Activated naive CD8-positive, alpha-beta T cell treated with anti-CD3 and anti-CD28 coated beads, Interleukin-2, amount 10 ng/mL, durations not matched to agents 7 days and 5 days (primary cell): ENCODE measurements at places on chromosomes 6 and 20. TPM values are rescaled to one million over a fixed set of nuclear protein-coding genes. Genes with fewer than 3 reads are reported as not detected.

DNA sequence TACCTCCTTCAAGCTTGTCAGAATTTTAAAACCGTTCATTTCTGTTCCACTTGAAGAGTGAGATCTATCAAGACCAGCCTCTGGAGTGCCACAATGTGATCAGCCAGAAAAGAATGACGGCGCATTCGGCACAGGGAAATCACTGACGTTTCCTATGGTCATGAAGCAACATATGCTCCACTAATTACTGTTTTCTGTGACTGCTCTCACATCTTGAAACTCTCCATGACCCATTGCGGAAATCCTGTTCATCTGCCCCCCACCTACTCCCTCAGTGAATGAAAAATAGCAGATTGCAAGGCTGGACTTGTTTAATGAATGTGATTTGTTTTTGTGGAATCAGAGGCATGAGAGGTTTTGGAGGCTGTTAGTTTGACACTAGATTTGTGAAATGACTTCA, 53.2 kb downstream of the SAMD5 start:
- H3K4me3 ChIP-seq: no peak overlapping the region
- H3K27me3 ChIP-seq: no peaks in the 10 kb centered on the region
- DNase-seq: no peak
- no peaks in the 10 kb centered on the region for H3K36me3 ChIP-seq
- H3K4me1 ChIP-seq: no peaks in the 10 kb centered on the region

DNA sequence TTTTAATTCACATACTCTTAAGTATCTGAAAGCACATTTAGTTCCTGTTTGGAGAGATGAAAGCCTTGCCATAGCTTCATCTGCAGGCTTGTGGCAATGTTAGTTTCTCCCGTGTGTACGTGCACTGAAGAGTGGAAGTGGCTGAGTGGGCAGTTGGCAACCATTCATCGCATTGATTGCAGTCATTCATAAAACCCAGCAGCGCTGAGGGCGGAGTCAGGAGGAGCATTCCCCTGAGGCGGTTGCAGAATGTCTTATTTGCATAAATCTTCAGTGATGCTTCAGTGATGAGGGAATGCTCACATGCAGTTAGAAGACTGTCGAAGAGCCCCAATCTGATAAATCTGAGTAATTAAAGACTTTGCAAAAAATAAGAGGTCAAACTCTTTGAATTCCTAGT, 79.1 kb downstream of the RIMS1 start:
- H3K4me3 ChIP-seq: no peak overlapping the region
- H3K36me3 ChIP-seq: no peaks in the 10 kb centered on the region
- H3K27me3 ChIP-seq: no peaks in the 10 kb centered on the region
- no peaks in the 10 kb centered on the region for H3K4me1 ChIP-seq

GRCh38 chr6:73121421-73121993, 103.8 kb downstream of the KHDC1L start:
- no peak for DNase-seq
- H3K27me3 ChIP-seq: no peaks in the 10 kb centered on the region
- no peak overlapping the region for H3K4me3 ChIP-seq
- no peak overlapping the region for H3K27ac ChIP-seq
- peaks cover 3% of the 10 kb centered on the region for H3K36me3 ChIP-seq
- no peaks in the 10 kb centered on the region for H3K4me1 ChIP-seq

GRCh38 chr20:34110025-34110744, 1.9 kb downstream of the EIF2S2 start:
- H3K27ac ChIP-seq: peak overlapping the region; percentile 99
- H3K27me3 ChIP-seq: no peaks in the 10 kb centered on the region
- peak overlapping the region; percentile 93 for H3K4me3 ChIP-seq
- peaks cover 30% of the 10 kb centered on the region for H3K36me3 ChIP-seq
- DNase-seq: no peak
- peaks cover 47% of the 10 kb centered on the region for H3K4me1 ChIP-seq

RIPPLY2 gene
- not detected for total RNA-seq

HSPA12B gene
- total RNA-seq: not detected

FAM217A gene
- total RNA-seq: not detected

DNA sequence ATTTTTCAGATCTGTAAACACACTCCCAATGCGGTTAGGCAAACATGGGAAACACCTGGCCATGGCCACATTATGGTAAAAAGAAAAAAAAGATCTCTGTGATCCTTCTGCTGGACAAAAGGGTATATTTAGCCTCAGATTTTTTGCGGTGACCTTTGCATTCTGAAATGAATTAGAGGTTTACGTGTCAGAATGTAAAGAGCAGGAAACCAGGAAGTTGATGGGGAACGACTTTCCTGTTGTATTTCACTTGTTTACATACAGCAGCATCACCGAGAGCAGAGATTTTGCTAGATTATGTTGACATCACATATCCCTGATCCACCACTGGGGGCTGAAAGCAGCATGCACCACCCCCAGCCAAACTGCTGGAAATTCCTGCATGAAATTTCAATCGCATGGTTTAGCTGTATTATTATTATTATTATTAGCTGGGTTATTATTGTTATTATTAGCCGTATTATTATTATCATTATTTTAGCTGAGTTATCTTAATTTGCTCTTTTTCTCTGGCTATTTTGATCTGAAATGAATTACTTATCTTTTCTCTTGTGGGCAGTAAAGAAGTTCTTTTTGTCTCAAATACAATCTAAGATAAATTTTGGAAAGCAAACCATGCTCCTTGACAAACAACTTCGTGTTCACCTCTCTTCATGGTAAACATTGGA, 189.4 kb downstream of the ZFP64 start:
- no peak overlapping the region for H3K4me3 ChIP-seq
- H3K4me1 ChIP-seq: no peaks in the 10 kb centered on the region
- DNase-seq: no peak
- H3K27ac ChIP-seq: no peak overlapping the region
- peaks cover 9% of the 10 kb centered on the region for H3K27me3 ChIP-seq
- H3K36me3 ChIP-seq: no peaks in the 10 kb centered on the region

GRCh38 chr6:79538106-79538971, 1.1 kb upstream of the LCA5 start:
- DNase-seq: no peak
- peaks cover 20% of the 10 kb centered on the region for H3K27me3 ChIP-seq
- no peaks in the 10 kb centered on the region for H3K4me1 ChIP-seq
- no peak overlapping the region for H3K27ac ChIP-seq
- H3K36me3 ChIP-seq: no peaks in the 10 kb centered on the region

DNA sequence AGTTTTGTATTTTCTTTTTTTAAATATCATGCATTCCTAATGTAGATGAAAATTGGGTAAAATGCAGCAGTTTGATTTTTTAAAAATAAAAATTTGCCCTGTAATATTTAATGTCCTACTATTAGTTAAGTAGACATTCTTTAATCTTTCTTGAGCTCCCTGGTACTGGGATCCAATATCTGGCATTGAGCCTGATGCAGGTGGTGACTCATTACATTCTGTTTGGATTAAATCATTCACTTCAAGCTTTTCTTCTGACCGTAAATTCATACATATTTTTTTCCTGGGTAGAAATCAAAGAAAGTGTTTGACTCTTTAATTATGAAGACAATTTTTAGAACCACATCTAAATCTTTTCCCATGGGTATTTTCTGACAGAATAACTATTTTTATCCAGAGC, 768.8 kb upstream of the SLC35B3 start:
- no peak overlapping the region for H3K4me3 ChIP-seq
- H3K4me1 ChIP-seq: no peaks in the 10 kb centered on the region
- no peak for DNase-seq
- H3K27ac ChIP-seq: no peak overlapping the region
- H3K27me3 ChIP-seq: no peaks in the 10 kb centered on the region

- no peak overlapping the region for H3K4me3 ChIP-seq
- no peak overlapping the region for H3K27ac ChIP-seq
- H3K36me3 ChIP-seq: peaks cover 7% of the 10 kb centered on the region
These were observed 8.7 kb downstream of the CHD6 start for GRCh38 chr20:41609474-41609873.

GRCh38 chr20:24877652-24878051, 71.4 kb upstream of the CST7 start:
- H3K4me3 ChIP-seq: no peak overlapping the region
- no peaks in the 10 kb centered on the region for H3K36me3 ChIP-seq
- H3K27me3 ChIP-seq: peaks cover 8% of the 10 kb centered on the region
- no peaks in the 10 kb centered on the region for H3K4me1 ChIP-seq

PPP1R16B gene
- 73.4 TPM for total RNA-seq

DNA sequence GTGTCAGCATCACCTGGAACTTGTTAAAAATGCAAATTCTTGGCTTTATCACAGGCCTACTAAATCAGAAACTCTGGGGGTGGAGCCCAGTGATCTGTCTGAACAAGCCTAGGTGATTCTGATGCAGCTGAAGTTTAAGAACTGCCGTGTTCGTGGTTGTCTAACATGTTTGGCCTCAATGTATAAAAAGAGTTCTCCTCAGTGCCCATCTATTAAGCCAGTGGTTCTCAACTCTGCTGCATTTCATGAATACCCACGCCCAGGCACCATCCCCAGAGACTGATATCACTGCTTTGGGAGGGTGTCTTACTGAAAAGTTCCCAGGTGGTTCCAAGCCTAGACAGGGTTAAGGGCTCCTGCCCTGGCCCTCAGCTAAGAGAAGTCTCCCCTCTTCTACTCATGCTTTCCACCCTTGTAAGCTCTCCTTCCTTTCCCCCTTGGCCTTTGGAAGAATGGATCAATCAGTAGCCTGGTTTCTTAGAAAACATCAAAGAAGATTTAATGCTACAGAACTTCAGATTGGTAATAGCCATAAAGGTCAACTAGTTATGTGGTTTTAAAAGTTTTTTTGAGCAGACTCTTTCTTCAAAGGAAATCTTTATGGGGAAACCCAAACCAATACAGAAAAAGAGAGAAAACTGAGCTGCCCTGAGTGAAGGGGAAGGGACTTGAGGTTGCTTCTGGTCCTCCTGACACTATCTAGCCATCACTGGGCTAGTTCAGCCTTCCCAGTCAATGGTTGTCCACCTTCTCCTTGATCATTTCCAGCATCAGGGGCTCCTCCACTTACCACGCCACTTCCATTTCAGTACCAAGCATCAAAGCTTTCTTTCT, 38.9 kb upstream of the TNFAIP3 start:
- peaks cover 5% of the 10 kb centered on the region for H3K36me3 ChIP-seq
- H3K27ac ChIP-seq: peak overlapping the region; percentile 86
- DNase-seq: peak; percentile 41
- H3K27me3 ChIP-seq: no peaks in the 10 kb centered on the region

GRCh38 chr20:37230200-37230599, 31.4 kb downstream of the GHRH start:
- H3K4me3 ChIP-seq: no peak overlapping the region
- H3K36me3 ChIP-seq: peaks cover 32% of the 10 kb centered on the region
- H3K4me1 ChIP-seq: no peaks in the 10 kb centered on the region
- no peak for DNase-seq
- H3K27me3 ChIP-seq: no peaks in the 10 kb centered on the region

DNA sequence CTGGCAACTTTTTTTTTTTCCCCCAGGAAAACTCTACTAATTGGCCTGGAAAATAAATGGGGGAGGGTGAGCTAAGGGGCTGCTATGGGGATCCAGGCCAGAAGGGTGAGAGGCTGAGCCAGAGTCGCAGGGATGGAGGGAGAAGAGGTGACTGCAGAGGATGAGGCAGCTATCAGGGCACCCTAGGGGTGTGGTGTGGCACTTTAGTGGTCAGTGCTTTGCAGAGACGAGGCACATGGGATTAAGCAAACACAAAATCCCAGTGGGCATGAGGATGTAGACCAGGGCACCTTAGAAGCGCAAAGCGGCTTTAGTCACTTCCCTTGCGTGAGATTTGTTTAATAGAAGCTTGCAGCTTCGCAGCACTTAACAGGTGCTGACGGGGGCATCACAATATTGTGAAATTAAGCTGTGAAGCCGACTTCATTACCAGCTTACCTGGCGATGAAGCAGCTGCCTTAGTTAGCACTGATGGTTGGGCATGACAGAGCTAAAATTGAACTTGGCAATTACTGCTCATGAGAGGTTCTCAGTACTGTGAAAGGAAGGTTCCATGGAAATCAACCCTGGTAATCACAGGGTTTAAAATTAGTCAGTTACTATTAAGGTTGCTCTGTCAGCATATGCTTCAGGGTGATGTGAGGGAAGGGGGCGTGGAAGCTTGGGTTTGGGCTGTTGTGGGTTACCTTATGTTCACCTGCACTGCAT, 26.0 kb downstream of the TOX2 start:
- peaks cover 2% of the 10 kb centered on the region for H3K36me3 ChIP-seq
- H3K4me3 ChIP-seq: no peak overlapping the region
- no peak for DNase-seq

DNA sequence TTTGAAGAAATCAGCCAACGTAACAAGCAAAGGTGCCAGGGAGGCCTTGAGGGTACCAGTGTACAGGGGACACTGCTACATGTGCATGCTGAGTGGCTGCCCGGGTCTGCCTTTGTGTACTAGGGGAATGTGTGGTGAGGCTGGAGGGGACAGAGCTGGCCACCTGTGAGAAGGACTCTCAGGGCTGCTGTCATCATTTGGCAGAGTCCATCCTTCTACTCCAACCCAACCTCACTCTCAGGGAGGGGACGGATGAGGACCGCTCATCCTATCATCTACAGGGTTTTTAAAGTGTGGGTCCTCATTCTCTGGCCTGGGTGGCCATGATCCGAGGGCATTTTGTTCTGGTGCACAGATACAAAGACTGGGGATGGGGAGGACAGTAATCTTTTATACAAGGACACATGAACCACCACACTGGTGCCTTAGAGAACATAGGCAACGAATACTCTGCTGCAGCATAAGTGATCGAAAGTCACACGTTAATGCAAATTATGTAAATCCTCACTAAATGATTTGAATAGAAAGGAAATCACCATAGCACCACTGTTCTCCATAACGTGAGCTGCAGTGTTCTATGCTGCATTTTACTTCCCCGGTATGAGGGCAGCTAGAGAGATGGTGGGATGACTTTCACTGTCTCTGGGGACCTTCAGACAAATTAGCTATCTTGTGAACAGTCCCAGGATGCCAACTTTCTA, 181.4 kb downstream of the GMPR start:
- no peaks in the 10 kb centered on the region for H3K27me3 ChIP-seq
- peaks cover 11% of the 10 kb centered on the region for H3K36me3 ChIP-seq
- no peak for DNase-seq
- peak overlapping the region; percentile 88 for H3K27ac ChIP-seq
- peak overlapping the region; percentile 65 for H3K4me3 ChIP-seq

DNA sequence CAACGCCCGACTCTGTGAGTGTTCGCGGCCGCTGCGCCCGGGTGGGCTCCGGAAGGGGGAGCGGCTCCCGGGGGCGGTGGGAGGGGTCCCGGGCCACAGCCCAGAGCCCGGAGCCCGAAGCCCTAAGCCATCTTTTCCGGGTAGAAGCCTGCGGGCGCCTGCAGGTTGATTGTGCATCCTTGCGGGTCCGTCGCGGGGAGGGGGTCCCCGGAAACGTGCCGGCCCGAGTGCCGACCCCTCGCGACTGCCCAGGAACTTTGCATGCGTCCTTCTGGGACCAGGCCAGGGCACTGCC, 413 bp downstream of the PTPRA start:
- peaks cover 14% of the 10 kb centered on the region for H3K36me3 ChIP-seq
- no peak for DNase-seq
- no peaks in the 10 kb centered on the region for H3K27me3 ChIP-seq
- peaks cover 42% of the 10 kb centered on the region for H3K4me1 ChIP-seq
- peak overlapping the region; percentile 90 for H3K4me3 ChIP-seq
- peak overlapping the region; percentile 83 for H3K27ac ChIP-seq

GRCh38 chr6:132505158-132505557, 7.8 kb downstream of the STX7 start:
- H3K27ac ChIP-seq: no peak overlapping the region
- peaks cover 4% of the 10 kb centered on the region for H3K4me1 ChIP-seq

QRSL1 gene
- 12.1 TPM for total RNA-seq

GRCh38 chr6:53796451-53796780, 1.6 kb downstream of the LRRC1 start:
- H3K4me3 ChIP-seq: peak overlapping the region; percentile 99
- no peak overlapping the region for H3K27ac ChIP-seq
- DNase-seq: no peak
- H3K27me3 ChIP-seq: peaks cover 34% of the 10 kb centered on the region
- H3K36me3 ChIP-seq: no peaks in the 10 kb centered on the region

HLA-F gene
- total RNA-seq: 502 TPM

BPIFB1 gene
- total RNA-seq: not detected
